ENCODE measurements at places on chromosomes 16 and 17.

- DNase-seq, result no peak
Observed at GRCh38 chr16:60811657-60812056, 1224.6 kb downstream of the CDH8 start.

- DNase-seq, result no peak
Observed at GRCh38 chr16:84832488-84833143, 12.8 kb downstream of the CRISPLD2 start.

GRCh38 chr17:50151041-50151936, 812 bp upstream of the PPP1R9B start:
- DNase-seq, result peak; percentile 70

GRCh38 chr17:34252444-34253138, 2.5 kb upstream of the CCL2 start:
- DNase-seq, result peak; percentile 24

DNA sequence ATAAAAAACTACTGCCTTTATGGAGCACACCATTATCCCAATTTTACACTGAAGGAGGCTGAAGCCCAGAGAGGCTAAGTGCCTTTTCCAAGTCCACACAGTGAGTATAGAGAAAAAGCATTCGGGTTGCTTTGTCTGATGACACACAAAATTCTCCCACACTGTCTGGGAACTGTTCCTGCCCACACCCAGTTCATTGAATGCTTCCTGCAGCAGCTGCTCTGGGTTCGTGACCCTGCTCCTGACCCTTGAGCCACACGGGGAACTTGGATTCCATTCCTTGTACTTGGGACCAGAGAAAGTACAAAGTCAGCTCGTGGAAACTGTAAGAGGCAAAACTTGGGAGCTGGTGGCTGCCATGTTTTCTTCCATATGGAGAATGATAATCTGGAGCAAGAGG, 57.9 kb downstream of the AKAP1 start:
- DNase-seq, result no peak

DNA sequence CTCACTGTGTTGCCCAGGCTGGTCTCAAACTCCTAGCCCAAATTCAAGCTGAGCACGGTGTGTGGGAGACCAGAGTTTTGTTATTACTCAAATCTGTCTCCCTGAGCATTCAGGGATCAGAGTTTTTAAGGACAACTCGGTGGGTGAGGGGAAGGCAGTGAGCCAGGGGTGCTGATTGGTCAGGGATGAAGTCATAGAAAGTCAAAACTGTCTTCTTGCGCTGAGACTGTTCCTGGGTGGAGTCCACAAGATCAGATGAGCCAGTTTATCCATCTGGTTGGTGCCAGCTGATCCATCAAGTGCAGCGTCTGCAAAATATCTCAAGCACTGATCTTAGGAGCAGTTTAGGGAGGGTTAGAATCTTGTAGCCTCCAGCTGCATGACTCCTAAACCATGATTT, 346.3 kb downstream of the TMEM114 start:
- no peak for DNase-seq

GRCh38 chr16:55526441-55526840, 17.6 kb downstream of the LPCAT2 start:
- DNase-seq, result no peak

DNA sequence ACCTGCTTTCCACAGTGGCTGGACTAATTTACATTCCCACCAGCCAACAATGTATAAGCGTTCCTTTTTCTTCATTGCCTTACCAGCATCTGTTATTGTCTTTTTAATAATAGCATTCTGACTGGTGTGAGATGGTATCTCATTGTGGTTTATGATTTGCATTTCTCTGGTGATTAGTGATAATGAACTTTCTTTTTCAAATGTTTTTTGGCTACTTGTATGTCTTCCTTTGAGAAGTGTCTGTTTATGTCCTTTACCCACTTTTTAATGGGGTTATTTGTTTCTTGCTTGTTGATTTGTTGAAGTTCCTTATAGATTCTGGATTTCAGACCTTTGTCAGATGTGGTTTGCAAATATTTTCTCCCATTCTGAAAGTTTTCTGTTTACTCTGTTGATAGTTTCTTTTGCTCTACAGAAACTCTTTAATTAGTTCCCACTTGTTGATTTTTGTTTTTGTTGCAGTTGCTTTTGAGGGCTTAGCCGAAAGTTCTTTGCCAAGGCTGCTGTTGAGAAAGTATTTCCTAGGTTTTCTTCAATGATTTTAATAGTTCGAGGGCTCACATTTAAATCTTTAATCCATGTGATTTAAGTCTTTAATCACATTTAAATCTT, 26.8 kb downstream of the ITGAM start:
- no peak for DNase-seq

DNA sequence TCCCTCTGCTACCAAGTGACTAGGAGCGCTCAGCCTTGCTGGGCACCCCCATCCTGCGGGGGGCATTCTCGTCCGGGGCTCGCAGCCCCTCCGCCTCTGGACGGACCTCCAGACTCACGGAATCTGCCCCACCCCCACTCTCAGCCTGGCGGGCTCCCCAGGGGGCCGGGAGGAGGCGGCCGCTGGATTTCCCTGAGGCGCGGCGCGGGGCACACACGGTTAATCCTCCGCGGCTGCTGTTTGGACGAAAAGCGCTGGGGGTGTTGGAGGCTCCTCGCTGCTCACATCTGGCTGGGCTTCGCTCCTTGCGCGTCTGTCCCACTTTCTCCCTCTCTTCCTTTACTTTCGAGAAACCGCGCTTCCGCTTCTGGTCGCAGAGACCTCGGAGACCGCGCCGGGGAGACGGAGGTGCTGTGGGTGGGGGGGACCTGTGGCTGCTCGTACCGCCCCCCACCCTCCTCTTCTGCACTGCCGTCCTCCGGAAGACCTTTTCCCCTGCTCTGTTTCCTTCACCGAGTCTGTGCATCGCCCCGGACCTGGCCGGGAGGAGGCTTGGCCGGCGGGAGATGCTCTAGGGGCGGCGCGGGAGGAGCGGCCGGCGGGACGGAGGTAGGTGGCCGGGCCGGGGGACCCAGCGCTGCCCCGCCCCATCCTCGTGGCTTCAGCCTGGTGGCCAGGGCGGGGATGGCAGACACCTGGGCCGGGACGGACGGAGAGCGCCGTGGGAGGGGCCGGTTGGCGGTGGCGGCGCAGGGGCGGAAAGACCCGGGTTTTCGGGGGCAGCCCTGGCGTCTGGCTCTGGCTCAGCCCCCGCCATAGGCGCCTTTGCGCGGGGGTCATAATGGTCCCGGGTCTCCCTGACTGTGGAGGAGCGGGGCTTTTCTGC, at the start of gene C1QTNF1:
Gene C1QTNF1, plus strand, starts transcription at position 284 of the 886 bp plus-strand sequence. CDS start 19,800 bp downstream, outside the sequence.
- DNase-seq, result no peak

DNA sequence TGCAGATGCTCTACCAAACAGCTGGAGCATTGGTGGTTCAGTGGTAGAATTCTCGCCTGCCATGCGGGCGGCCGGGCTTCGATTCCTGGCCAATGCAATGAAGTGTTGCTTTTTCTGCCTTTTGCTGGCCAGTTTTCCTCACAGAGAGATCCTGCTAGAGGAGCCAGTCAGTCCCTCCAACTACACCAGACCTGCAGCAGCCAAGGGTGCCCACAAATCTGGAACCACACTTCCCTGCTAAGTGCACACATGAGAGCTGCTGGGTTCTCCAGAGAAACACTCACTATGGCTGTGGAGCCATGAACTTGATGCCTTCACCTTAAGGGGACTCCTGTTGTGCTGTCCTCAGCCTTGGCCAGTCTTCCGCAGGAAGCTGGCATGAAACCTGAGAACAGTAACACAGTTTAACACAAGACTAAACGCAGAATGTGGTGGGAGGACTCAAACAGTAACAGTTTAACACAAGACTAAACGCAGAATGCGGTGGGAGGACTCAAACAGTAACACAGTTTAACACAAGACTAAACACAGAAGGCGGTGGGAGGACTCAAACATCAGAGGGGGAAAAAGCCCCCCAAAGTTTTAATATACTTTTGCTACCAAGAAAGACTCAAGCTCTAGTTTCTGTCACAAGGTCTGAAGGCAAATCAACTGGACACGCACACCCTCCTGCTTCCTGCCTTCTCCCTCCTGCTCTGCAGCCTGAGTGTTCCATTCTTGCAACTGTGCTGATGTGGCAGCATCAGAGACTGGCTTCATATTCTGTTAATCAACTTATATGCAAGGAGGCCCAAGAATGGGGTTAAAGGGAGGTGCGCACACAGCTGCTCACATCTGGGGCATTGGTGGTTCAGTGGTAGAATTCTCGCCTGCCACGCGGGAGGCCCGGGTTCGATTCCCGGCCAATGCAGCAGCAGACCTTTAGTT, 12.0 kb downstream of the VAC14 start:
- no peak for DNase-seq

DNA sequence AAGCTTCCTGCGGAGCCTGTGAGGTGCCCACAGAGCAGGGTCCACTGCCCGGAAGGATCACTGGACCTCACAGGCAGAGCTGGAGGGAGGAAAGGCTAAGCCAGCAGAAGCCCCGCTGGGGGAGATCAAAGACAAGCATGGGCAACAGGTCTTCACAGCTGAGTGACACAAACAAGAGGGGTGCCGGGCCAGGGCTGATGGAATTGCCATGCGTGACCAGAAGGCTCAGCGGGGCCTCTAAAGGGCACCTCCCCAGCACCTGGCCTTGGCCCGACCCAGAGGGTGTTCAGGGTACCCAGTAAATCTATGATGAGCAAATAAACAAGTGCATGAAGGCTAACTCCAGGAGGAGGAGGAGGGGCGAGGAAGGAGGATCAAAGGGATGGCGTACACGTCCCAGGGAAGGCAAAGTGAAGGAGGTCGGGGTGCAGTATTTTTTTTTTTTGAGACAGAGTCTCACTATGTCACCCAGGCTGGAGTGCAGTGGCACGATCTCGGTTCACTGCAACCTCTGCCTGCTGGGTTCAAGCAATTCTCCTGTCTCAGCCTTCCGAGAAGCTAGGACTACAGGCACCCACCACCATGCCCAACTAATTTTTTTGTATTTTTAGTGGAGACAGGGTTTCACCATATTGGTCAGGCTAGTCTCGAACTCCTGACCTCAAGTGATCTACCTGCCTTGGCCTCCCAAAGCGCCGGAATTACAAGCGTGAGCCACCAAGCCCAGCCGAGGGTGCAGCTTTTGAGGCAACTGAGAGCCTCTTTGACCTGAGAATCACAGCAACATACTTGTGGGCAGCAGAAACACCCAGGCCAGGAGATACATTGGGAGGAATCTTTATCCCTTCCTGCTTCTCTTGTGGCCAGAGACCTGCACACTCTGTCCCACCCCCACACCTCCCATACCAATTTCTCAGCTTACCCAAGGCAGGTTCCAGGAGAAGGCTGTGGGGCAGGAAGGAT, 16.1 kb upstream of the EXOC7 start:
- DNase-seq, result no peak

- DNase-seq, result no peak
Observed at GRCh38 chr17:76982408-76983074, 114.3 kb downstream of the MGAT5B start.

- DNase-seq, result no peak
Observed at GRCh38 chr16:78460428-78460827, 361.0 kb downstream of the WWOX start.

- no peak for DNase-seq
Observed at GRCh38 chr17:9824094-9824493, 1.6 kb upstream of the GLP2R start.

DNA sequence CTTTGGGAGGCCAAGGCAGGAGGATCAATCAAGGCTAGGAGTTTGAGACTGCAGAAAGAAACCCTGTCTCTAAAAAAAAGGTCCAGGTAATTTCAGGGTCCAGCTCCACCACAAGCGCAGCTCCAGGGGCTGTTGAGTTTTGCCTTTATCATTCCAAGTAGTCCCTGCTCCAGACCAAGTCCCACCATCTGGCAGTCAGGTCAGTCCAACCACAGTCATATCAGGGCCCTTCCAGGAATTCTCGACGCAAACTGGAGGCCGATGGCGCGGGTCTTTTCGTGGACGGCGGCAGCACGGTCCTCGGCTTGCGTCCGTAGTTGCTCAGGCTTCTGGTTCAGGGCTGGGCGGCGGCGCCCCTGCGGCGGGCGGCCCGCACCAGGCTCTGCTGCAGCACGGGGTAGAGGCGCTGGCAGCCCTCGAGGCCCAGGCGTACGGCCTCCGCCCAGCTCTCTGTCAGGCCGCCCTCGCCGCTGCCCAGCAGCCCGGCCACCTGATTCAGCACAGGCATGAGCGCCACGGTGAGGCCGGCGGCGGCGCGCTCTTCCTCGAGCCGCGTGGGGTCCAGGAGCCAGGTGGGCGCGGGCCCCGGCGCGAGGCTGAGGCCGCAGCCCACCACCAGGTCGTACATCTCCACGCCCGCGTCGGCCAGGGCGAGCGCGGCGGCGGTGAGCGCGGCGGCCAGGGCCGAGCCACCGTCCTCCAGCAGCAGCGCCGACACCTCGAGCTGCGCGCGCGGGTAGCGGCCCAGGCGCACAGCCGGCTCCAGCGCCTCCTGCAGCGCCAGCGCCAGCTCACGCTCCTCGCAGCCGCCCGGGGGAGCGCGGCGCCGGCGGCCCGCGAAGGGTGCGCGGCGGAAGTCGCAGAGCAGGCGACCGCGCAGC, 752 bp downstream of the EXOSC6 start:
- peak; percentile 24 for DNase-seq
